ENCODE measurements at places on chromosomes 3 and 15.

GRCh38 chr3:64038253-64038767 lies 15.0 kb upstream of the PSMD6 start:
- no peak for DNase-seq

DNA sequence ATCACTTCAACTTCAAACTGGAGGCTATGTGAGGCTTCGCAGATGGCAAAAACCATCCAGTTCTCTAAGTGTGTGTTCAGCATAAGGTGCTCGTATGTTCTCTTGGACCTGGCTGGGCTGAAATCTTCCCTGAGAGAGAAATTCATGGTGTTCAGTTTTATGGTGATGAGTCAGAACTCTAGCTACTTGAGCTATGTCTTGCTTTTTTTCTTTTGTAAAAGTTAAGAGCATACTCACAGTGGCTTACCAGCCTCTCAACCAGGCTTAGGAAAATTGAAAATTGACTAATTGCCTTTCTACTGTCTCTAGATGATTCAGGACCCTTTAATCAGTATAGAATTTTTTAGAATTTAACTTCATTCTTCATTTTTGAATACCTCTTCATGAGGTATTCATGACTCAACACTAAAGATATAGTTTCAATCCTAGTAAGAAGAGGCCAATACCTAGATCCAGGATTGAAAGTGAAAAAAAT lies 617.5 kb downstream of the TBL1XR1 start:
- DNase-seq: no peak

GRCh38 chr3:133849346-133849745 lies 43.7 kb downstream of the SRPRB start:
- DNase-seq: no peak

GRCh38 chr15:95687061-95687460 lies 643.4 kb upstream of the NR2F2 start:
- no peak for DNase-seq

GRCh38 chr3:53040351-53040820 lies 5.5 kb downstream of the SFMBT1 start:
- no peak for DNase-seq

DNA sequence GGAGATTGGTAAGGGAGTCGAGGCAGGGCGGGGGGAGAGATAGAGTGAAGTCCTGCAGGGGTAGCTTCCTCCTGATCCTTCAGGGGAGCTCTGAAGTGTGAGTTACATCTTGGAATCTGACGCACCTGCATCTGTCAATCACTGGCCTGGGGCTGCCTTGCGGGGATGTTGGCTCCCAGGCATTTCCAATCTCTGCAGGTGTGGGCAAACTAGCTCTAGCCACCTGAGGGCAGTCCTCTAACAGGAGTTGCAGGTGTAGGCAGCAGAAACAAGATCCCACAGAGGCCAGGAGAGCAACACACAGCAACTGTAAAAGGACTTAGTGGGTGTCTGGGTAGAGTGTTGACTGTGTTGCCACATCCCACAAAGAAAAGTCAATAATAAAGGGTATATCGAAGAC lies 63.6 kb downstream of the ZNF621 start:
- DNase-seq: no peak

GRCh38 chr15:52256930-52257733 lies 38.5 kb downstream of the MYO5C start:
- no peak for DNase-seq

DNA sequence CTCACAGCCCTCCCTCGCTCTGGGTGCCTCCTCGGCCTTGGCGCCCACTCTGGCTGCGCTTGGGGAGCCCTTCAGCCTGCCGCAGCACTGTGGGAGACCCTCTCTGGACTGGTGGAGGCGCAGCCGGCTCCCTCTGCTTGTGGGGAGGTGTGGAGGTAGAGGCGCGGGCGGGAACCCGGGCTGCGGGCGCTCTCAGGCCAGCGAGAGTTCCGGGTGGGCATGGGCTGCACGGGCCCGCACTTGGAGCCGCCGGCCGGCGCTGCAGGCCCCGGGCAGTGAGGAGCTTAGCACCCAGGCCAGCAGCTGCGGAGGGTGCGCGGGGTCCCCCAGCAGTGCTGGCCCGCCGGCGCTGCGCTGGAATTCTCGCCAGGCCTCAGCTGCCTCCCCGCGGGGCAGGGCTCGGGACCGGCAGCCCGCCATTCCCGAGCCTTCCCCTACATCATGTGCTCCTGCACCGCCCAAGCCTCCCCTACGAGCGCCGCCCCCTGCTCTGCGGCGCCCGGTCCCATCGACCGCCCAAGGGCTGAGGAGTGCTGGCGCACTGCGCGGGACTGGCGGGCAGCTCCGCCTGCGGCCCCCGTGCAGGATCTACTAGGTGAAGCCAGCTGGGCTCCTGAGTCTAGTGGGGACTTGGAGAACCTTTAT lies 46.0 kb upstream of the GSK3B start:
- no peak for DNase-seq

DNA sequence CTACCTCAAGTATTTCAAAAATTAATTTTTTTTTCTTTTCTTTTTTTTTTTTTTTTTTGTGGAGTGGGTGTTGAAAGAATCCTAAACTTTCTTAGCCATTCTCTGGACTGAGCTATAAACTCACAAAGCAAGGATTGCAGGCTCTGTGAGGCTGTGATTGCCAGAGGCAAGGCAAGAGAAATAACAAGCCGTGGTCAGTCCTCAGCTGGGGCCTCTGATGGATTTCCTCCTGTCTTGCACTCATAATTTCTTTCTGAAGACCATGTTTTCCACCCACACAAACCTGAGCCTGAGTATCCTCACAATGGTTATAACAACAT lies 1.3 kb downstream of the CX3CR1 start:
- DNase-seq: no peak

- no peak for DNase-seq
Measured at GRCh38 chr15:71336671-71337070, 221.4 kb downstream of the THSD4 start.

DNA sequence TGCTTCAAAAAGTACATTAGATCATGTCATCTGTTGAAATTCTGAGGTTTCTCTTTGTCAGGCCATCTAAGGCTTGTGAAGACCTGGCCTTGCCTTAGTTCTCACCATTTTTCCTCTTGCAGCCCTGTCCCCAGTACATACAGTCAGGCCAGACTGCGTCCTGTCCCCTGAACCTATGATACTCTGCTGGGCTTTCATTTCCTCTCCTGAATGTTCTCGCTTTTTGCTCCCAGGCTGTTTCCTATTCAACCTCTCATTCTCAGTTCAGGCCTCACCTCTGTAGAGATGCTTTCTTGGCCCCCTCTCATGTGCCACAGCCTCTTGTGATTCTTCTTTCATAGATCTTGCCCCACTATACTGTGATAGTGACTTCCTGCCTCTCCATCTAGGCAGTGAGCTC lies 648.8 kb upstream of the KCNMB2 start:
- DNase-seq: no peak

DNA sequence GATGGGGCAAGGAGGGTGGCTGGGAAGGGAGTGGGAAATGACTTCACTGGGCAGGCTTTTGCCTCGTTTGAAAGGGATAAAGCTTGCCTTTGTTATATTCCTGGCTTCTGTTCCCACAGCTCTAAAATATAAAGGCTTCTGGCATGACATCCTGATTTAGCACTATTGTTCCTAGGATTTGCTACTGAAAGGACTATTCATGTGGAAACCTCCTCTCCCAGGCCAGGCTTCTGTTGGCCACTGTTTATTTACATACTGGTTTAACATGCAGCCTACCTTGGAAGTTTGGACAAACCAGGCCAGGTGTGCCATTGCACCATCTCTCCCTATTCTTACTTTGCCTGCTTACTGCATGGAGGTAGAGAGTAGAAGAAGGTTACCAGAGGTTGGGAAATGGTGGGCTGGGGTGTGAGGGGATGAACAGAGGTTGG lies 2.4 kb upstream of the LMCD1 start:
- DNase-seq: no peak

- no peak for DNase-seq
Measured at GRCh38 chr3:144119633-144120032, 148.0 kb downstream of the DIPK2A start.

DNA sequence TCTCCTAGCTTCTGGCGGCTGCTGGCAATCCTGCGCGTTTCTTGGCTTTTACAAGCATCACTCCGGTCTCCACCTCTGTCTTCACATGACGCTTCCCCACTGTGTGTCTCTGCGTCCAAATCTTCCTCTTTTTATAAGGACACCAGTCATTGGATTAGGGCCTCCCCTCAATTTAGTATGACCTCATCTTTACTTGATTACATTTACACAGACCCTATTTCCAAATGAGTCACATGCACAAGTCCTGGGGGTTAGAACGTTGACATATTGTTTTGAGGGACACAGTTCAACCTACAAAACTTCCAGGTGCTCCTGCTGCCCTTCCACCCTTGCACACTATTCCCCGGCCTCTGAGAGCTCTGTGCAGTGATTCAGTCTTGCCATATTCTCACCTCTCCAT lies 215.3 kb downstream of the OPA1 start:
- DNase-seq: no peak

DNA sequence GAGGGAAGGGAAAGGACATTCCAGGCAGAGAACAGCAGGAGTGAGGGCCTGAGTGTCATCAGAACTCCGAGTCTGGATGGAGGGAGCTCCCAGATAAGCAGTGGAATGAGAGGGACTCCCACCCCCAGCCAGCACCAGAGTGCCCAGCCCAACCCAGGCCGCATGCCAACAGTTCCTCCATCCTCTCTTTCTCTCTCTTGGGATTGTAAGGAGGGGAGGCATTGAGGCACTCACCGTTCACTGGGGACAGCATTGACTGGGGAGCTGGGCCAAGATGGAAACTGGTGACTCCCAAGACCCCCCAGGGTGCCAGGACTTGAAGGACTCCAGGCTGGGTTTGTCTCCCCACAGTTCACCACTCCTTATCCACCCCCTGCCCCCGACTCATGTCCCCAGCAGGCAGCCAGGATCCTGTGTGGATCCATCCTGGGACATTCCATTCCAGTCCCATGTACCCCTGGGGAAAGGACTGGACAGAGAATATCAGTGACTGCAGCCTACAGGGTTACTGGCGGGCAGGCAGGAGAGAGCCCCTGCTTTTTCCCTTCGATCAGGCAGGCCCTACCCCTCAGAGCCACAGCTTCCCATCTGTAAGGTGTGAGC lies 15.7 kb downstream of the PTH1R start:
- no peak for DNase-seq

- DNase-seq: no peak
Measured at GRCh38 chr3:152434142-152434541, 165.4 kb downstream of the MBNL1 start.

GRCh38 chr3:2727610-2728318 lies 382.4 kb downstream of the IL5RA start:
- DNase-seq: no peak

GRCh38 chr15:48967336-48967735 lies 3.6 kb upstream of the SHC4 start:
- no peak for DNase-seq

DNA sequence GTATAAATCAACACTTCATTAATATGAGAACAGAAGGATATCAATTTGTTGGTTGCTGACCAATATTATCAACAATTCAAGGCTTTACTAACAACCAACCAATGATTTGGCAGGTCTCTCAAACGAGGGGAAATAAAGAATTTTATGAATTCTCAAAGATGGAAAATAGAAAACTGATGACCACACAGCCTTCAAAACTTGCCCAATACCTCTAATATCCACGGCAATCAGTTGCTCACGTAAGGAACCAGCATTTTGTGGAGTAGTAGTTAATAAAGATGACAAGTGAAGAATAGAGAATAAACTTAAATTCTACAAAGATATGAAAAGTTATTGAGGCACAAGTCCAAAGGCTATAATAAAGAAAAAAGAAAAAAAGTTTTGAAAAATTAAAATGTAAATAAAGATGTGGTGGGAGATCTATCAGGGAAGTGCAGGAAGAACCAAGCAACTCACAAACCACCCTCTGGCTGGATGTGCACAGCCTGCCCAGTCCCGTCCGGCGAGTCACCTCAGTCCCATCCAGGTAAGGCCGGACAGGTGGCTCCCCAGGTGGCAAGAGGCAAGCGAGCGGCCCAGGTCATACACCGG lies 808 bp downstream of the GK5 start:
- DNase-seq: no peak

DNA sequence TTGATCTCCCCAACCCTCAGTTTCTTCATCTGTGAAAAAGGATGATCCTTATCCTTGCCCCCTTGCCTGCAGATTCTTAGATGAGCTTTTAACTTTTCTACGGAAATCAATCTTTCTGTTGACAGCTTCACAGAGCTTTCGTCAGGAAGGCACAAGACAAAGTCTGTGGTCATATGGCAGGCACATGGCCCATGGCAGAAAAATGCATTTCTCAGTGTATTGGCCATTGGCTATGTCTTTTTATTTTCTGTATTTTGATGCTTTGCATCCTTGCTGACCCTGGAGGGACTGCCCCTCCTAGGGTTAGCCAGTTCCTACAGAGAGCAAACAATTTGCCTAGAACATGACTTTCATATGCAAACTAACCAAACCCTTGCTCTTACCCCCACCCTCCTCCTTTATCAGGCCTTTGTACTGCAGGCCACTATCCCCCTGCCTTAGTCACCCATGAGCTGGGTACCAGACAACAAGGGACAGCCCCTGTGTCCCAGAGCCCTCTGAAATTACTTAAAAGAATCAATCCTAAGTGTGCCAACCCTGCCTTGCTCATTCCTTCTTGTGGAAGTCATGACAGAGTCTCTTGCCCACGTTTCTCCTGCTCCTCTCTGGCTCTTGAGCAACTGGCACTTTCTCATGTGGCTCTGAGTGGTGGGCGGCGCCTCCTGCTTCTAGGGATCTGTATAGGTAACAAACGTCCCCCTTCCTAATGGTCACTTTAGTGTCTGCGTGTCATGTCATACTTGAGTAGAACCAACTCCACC lies 24.1 kb upstream of the NOX5 start:
- no peak for DNase-seq

DNA sequence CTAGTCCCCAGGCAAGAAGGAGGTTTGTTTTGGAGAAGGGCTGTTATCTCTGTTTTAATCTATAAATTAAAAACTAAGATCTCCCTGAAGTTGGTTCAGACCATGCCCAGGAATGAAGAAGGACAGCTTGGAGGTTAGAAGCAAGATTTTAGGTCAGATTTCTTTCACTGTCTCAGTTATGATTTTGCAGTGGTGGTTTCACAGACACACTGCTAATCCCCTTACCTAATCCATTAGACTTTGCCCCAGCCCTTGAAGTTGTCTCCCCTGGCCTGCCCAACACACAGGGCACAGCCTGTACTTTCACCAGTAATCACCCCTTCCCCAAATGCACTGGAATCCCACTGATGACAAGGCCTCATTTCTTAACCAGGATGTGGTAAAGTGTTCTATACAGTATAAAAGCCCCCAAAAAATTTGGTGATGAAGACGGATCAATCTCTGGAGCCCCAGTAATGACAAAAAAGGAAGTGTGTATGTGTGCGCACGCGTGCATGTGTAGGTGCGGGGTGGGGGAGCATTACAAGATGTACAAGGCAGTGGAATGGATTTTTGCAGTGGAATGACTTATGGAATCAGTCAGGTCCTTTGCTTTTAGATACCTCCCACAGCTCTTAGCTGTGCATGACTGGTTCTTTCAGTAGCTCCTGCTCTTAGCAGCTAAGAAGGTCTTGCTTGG lies 73.1 kb upstream of the TERB2 start:
- DNase-seq: no peak

DNA sequence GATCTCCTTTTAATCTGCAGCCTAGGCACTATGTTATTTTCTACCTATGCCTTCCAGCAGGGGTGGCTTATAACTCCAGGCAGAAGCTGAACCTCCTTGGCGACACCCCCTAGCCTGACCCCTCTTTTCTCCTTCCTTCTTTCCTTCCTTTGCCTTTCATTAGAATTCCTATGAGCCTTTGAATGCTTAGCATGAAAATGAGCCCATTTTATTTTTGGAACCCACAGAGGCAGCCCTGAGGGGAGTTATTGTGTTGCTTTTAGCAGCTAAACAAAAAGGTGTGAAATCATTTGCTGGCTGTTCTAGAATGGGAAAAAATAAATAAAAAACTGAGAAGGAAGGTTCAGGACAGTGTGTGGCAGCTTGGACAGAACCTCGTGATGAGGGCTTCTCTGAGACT lies 164.6 kb upstream of the ICE2 start:
- no peak for DNase-seq

Measured in stimulated activated CD8-positive, alpha-beta memory T cell treated with anti-CD3 and anti-CD28 coated beads, Interleukin-4, amount 100 ng/mL, for 4 hours (primary cell).